ENCODE measurements at places on chromosomes 13 and 19.

GRCh38 chr13:63671296-63671695 lies 2255.6 kb upstream of the PCDH20 start:
- no peak for DNase-seq

- DNase-seq: no peak
Observed at GRCh38 chr19:3161453-3161852, 17.1 kb upstream of the S1PR4 start.

DNA sequence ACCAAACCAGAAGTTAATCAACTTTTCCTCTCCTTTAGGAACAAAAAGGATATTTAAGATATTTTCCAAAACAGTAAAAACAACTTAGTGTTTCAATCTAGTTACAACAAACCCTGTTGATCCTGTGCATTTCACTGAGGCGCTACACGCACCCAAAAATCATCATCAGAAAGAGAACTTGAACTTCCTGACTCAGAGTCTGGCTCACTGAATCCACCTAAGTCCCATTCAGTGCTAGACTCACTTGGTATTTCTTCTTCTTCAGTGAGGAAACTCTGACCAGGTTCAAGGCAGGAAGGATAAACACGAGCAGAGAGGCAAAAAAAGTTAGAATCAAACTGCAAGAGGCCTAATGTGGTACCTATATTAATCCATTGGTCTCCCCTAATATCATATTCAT lies 2.2 kb downstream of the KBTBD6 start:
- no peak for DNase-seq

DNA sequence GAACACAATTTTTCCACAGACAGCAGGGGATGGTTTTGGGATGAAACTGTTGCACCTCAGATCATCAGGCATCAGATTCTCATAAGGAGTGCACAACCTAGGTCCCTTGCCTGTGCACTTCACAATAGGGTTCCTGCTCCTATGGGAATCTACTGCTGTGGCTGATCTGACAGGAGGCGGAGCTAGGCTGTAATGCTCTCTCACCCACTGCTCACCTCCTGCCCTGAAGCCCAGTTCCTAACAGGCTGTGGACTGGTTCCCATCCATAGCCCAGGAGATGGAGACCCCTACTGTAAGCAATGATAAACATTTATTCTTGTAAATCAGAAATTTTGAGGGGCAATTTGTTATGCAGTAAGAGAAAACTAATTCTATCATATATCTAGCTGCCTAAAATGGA lies 1234.7 kb downstream of the SLITRK1 start:
- no peak for DNase-seq

- no peak for DNase-seq
Observed at GRCh38 chr19:18300930-18301717, 19.7 kb upstream of the JUND start.

DNA sequence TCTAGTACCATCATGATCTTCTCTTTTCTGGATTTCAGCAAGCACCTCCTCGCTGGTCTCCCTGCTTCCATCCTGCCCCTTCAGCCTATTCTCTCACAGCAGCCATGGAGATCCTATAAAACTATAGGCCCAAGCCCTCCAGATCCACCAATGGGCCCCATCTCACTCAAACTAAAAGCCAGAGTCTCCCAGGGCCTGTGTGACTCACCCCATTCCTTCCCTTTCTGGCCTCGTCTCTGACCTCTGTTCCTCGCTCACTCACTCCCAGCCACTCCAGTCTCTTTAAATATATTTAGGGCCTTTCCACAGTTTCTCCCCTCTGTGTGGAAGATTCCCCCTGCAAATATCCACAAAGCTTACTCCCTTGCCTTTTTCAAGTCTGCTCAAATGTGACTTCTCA lies 89.7 kb downstream of the HSPH1 start:
- DNase-seq: no peak

DNA sequence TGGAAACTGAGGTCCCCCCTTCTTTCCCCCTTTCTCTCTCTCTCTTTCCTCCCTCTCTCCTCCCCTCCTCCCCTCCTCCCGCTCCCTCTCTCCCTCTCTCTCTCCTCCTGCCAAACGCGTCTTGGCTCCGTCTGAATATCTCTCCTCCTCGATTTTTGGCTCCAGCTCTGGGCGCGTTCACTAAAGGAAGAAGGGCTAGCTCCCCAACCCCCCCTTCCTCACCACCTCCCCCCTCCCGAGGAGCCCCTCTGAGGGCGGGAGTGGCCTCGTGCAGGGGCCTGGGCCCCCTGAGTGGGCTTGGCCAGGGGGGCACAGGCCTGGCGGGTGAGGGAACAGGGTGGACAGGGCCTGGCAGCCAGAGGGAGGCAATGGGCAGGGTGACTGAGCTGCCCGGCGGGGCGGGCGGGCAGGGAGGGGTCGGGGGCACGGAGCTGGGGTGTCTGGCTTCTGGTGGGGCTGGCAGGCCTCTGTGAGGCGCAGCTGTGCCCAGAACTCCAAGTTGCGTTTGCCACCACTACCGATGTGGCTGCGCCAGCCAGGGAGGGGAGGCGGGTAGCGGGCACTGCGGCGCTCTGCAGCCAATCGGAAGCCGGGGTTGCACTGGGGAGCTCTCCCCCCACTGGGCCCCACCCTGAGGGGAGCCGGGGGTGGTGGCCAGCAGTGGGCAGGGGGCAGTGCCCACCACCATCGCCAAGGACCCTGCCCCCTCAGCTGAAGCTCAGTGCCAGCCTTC lies 7.1 kb downstream of the NFIX start:
- DNase-seq: no peak

DNA sequence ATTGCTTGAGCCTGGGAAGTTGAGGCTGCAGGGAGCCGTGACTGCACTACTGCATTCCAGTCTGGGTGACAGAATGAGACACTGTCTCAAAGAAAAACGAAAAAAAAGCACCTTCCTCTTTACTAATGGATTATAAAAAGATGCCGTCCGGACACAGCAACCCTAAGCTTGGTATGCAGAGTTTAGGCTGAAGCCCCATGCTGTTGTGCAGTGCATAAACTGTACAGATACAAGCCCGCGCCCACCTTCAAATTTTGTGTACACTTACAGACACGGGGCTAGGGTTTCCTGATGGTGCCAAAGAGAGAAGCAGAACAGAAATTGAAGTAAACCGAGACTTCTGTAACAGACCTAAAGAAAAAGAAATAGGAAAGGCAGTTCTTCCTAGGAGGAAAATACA lies 9.0 kb downstream of the LPAR6 start:
- no peak for DNase-seq

DNA sequence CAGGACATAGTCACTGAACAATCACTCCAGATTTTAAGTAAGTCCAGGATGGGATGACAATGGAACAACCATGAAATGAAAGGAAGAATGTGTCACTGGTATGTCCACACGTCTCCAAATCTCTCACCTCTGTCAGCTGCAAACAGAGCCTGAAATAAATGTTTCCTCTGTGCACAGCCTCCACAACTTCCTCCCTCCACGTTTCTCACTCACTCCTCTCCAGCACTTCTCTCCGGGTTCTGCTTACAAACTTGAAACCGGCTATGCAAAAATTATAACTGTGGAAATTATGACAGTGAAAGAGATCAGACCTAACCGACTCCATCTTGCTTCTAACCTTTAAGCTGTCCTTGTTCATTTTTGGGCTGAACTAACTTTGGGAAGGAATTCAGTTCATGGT lies 35.0 kb upstream of the ALOX5AP start:
- no peak for DNase-seq

GRCh38 chr13:58324161-58324560 lies 692.6 kb downstream of the PCDH17 start:
- no peak for DNase-seq

DNA sequence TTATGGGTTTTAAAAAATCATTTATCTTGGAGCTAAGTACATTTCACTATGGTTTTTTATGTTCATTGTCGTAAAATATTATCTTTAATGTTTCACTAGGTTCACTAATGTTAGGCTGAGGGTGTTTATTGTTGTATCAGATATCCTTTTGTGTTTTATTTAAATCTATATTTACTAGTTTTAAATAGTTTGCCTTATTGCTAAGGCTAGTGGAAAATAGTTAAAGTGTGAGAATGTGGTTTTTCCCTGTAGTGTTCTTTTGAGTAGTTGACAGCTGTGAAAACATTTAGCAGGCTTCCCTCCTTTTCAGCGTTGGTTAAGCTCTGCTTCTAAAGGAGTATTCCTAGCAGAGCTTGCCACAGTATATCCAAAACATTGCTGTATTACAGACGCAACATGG lies 139.0 kb downstream of the TM9SF2 start:
- no peak for DNase-seq

DNA sequence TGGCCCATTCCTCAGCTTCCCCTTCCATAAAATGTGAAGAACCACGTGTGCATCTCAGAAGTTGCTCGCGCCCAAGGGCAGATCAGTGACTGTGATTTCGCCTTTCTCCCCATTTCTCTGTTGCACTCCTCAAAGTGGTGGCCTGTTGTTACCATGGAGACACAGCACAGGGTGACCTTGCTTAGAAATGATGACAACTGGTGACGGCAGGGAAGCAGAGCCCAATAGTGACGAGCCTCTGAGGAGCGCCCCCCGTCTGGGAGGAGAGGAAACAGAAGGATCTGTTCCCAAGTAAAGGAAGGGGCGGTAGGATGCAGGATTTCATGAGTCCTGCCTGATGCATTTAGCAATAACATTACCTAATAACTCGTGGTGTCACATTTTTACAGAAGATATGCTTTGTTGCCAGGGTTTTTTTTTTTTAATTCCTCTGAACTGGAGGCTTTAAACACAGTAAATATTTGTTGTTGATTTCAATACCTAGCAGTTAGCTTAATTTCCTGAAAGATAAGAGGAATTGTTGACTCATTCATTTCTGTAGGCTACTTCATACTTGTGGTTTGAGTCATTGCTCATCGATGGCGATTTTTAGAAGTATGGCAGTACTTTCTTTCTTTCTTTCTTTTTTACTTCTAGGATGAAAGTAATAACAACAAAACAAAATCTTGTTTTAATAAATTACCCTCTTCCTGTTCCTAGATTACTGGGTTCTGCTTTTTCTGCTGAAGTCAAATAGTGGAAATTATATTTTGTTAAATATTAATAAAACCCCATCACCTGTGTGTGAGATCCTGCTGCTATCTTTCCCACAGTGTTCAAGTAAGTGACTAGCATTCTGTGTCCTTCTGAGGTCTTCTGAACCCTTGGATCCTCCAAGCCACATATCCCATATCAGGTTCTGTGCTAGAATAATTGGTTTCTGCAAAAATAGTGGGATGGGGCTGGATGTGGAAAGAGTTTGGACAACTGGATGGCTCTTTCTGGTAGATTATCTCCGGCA lies 36.0 kb downstream of the MBNL2 start:
- DNase-seq: no peak

DNA sequence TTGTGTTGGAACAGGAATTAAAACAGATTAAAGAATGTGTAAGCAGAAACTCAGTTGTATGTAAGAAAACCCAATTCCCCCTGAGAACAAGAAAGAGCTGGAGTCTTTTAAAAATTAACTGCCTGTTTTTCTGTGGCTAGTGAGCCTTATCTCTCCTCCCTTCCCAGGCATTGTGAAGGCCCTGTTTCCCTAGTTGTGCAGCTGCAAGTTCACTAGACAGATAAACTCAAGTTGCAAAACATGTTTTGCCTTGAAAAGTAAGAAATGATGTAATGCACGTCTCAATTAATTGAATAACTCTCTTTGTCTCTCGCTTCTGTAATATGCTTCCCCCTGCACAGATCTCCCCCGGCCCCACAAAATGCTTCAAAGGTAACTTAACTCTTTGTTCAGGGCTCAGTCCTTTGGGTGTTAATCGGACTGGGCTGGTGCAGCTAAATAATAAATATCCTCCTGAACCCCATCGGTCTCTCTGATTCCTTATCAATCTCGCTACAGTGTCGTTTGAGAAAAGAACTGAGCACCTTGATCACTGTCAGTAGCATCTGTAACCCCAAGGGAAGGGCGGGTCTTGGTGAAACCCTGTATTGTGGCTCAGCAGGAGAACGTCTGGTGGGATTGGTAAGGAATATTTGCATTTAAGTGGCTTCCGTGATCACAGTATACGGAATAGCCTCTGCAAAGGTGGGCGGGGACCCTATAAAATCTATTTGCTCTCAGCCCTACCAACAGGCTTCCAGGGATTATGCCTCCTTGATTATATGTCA lies 1.6 kb upstream of the ZNF556 start:
- no peak for DNase-seq

DNA sequence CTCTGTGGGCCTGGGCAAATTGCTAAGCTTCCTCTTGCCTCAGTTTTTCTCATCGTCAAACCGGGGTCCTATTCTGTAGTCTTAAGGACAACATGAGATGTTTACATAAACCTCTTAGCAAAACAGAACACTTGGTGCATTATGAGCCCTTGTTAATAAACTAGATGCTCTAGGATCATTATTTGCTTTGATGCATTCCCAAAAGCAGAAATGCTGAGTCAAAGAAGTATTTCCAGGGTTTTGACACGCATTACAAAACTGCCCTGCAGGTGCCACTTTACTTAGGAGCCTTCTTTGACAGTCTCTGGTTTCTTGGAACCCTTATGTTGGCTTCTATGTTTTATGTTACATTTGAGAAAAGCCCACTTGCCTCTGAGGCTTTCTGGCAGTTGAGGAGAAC lies 12.1 kb downstream of the AKAP11 start:
- no peak for DNase-seq

DNA sequence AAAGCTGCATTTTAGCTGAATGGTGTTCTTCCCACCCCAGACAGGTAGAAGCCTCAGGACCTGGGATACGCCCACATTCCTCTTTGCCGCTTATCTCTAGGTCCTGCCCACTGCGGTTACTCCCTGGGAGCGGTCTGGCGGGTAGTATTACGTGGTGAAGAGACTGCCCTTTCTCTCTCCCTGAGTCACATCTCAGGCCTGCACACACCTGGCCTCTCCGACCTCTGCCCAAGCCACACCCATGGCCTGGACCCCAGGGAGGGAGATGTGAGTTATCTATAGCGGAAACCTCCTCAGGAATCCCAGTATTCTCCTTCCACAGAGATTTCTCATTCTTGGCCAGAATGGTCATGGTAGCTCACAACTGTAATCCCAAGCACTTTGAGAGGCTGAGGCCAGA lies 17.3 kb downstream of the RHPN2 start:
- peak; percentile 49 for DNase-seq

GRCh38 chr19:45876411-45877197 lies 9.3 kb downstream of the IRF2BP1 start:
- no peak for DNase-seq

- DNase-seq: no peak
Observed at GRCh38 chr19:5103061-5103701, 134.3 kb downstream of the KDM4B start.

DNA sequence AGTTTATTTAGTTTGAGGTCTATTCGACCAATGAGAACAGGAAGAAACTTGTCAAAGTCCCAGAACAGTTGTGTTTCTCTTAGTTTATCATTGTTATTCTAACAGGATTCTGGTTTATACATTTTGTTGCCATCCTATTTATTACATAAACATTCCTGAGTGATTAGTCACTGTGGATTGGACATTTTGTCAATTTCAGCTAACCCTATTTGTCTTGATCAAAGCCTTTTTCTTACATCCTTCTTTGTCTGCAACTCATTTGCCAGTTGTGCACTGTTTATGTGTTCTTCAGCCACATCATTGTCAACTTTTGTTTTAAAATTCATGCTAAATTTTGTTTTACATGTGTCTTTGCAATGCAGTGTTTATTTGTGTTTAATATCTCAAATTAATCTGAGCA lies 886.0 kb upstream of the SLC10A2 start:
- no peak for DNase-seq

- DNase-seq: no peak
Observed at GRCh38 chr13:79392882-79393563, 13.0 kb downstream of the RBM26 start.
